Hindlimb muscle (tissue), 1 donor: ENCODE measurements at places on chromosomes 11 and 22.

- DNase-seq: no peak
Observed at GRCh38 chr11:67280788-67281551, 8.1 kb upstream of the ANKRD13D start.

GRCh38 chr11:61828629-61829407 is 718 bp downstream of the FADS2 start:
- DNase-seq: peak; percentile 52

DNA sequence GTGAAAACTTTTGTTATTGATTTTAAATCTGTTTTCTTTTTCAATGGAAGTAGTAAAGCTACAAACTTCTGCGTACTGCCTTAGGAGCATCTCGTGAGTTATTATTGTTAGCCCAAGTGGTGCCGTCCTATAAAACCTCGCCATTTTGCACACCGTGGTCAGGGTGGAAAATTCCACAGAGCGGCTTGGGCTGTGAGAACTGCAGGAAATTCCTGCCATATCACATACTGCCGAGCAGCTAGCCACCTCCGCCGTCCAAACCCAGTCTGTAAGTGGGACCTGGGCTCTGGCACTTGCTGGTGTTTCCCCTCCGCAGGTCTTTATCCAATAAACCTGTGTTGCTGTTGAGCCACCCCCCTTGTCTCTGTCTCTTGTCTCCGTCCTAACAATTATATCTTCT is 88.0 kb upstream of the POU2AF2 start:
- no peak for DNase-seq

DNA sequence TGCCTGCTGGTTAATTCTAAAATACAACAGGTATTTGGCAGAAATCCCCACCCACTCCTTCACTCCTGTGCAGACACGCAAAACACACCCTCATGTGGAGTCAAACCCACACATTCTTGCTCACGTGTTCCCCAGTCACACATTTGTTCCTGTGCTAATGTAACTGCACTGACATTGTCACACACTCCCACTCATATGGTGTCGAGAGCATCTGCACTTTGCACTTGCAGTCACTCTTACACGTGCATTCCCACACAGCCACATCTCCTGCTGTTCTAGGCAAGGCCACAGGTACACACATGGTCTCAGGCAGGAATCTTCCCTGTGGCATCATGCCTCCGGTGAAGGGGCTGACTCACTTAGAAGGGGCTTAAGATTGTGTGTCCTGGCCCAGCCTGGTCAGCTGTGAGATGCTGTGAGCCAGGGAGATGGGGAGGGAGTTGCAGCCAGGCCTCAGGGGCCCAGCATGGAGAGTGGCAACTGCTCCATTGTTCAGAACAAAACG is 395.0 kb downstream of the TENM4 start:
- DNase-seq: no peak

- no peak for DNase-seq
Observed at GRCh38 chr11:88105951-88106350, 69.3 kb downstream of the RAB38 start.

DNA sequence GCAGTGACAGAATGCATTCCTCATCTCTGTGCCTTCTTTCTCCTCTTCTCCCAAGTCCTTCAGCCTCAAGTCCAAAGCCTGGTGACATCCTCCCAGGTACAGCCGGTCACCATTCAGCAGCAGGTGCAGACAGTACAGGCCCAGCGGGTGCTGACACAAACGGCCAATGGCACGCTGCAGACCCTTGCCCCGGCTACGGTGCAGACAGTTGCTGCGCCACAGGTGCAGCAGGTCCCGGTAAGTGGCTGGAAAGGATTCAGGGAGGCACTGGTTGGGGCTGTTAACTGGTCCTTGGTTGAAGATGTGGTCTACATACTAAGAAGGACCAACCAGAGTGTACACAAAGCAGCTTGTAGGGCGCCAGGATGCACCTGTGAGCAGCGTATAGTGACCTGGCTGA is 35.7 kb downstream of the SREBF2 start:
- DNase-seq: no peak
